ENCODE measurements at places on chromosomes 4 and X.

DNA sequence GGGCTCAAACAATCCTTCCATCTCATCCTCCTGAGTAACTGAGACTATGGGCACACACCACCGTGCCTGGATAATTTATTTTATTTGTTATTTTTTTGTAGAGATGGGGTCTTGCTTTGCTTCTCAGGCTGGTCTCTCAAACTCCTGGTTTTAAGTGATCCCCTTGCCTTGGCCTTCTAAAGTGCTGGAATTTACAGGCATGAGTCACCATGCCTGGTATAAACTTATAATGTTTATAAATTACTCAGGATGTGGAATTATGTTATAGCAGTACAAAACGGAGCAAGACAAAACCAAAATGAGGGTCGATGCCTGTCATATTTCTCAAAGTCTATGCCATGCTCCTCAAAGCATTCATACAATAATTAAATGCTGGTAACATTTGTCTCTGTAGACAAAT, 29.8 kb upstream of the TEX13C start:
- no peak for DNase-seq

GRCh38 chr4:113677325-113677724, 84.2 kb downstream of the CAMK2D start:
- DNase-seq, result no peak

GRCh38 chr4:38411981-38412536, 251.9 kb upstream of the KLF3 start:
- no peak for DNase-seq

- DNase-seq, result no peak
Observed at GRCh38 chrX:153446636-153446936, 730 bp upstream of the TREX2 start.

DNA sequence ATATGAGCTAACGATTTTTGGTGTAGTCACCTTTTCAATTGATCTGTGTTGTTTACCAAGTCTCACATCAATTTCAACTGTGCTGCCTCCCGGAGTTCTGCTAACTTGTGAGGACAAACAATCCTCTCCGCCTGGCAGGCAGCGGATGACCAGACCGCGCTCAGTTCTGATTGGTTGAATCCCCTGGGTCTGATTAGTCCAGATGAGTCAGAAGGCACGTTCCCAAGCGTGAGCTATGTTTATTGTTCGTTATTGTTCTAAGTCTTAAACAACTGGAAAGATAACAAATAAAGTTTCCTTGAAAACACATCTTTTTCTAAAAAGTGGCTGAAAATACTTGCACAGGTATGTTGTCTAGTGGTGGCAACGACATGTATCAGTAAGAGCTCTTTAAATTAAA, 37.9 kb upstream of the TRPC3 start:
- no peak for DNase-seq

GRCh38 chr4:173498023-173498422, 32.0 kb downstream of the HAND2 start:
- DNase-seq, result no peak

- no peak for DNase-seq
Observed at GRCh38 chrX:36684053-36684452, 324.1 kb upstream of the FAM47C start.

DNA sequence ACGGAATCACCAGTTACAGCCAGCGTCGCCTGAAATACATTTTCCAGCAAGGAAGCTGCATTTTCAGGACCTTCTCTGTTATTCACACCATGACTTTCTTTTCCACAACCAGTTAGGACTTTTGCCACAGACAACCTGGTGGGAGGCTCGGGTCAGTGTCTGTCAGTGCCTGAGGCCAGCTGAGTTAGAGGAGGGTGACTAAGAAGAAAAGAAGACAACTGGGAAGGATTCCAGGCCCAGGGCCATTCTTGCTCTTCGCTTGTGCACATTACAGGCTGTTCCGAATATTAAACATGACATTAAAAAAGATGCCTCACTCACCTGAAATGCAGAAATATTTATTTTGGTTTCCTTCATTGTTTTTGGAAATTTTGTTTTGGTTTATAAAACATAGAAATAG, 21.4 kb upstream of the CENPU start:
- no peak for DNase-seq

- no peak for DNase-seq
Observed at GRCh38 chr4:64305565-64306254, 103.5 kb downstream of the TECRL start.

DNA sequence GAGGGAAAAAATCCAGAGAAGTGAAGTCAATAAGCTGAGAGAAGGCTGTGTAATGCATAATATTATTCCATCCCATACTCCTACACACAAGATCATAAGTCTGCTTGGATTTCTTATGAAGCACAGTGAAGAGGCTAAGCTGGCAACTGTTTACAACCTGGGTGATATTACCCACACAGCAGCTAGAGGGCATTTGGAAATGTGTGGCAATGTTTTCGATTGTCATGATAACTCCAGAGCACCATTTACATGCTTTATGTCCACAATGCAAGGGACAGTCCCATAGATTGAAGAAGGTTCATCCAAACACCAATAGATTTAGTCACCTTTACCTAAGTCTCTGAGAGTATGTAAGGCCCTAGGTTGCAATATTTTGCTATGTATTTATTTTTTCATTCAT, 412.2 kb downstream of the PPP3CA start:
- no peak for DNase-seq

DNA sequence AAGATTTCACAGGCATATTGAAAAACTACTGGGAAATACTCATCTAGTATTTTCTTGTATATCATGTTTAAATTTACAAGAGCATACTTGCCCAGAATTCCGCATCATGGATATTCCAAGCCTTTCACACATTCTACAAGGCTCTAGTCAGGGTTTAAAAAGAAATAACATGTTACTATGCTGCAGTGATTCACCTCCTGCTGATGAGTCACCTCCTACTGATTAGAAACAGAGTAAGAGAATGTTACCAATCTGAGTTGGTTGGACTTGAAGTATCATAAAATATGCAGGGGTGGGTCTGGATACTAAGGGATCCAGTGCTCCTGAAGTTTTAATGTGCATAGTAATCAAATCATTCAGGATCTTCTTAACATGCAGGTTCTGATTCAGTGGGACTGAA, 192.0 kb upstream of the ANK2 start:
- DNase-seq, result no peak

DNA sequence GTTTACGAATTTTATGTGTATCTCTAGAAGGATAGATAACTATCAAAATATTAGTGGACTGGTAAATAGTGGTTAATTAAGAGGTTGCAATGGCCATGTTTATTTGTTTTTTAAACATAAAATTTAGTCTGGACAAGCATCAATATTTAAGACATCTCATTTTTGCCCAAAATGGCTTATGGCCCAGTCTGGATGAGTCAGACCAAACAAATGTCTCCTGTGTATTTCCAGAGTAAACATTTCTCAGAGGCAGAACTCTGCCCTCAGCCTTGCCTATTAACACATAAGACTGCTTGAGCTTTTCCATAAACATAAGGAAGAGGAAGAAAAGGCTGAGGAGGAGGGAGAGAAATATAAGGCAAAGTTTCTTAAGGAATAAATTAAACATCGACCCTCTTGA, 277.1 kb upstream of the DIAPH2 start:
- DNase-seq, result no peak

- DNase-seq, result no peak
Observed at GRCh38 chr4:111960241-111960667, 185.0 kb upstream of the FAM241A start.

- no peak for DNase-seq
Observed at GRCh38 chr4:40453912-40454311, 118.8 kb downstream of the CHRNA9 start.
